Activated naive CD4-positive, alpha-beta T cell (primary cell): ENCODE measurements at places on chromosomes 7 and 10.

- no peak for DNase-seq
Measured at GRCh38 chr10:6009150-6009549, 31.8 kb upstream of the IL15RA start.

DNA sequence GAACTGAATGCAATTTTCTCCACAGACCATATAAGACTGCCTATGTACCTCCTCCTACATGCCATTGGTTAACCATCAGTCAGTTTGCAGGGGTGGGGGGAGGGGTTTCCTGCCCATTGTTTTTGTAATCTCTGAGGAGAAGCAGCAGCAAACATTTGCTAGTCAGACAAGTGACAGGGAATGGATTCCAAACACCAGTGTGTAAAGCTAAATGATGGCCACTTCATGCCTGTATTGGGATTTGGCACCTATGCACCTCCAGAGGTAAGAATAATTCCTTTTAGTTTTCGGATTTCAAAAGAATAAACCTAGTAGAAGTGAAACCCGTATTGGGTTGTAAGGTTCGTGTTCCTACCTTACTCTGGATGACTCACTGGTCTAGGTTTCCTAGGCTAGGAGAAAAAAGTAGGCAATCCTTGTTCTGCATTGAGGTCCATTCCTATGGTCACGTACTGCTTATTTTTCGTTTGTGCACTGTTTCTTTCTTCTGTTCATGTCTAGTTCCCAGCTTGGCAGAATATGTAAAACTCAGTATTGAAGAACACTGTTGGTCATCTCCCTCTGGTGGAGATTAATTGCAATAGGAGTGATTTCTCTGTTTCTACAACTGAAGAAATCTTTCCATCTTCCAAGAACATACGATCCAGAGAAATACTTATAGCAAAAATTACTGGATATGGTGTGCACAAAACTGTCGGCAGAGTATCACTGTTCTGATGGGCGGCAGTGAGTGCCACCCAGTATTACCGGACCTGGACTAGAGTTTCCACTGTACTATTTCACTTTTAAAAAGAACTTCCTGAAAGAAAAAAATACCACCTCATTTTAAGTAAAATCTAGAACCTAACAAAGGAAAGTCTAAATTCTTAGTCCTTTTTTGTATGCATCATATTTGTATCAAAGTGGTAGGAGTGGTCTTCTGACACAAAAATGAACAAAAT, at the start of gene AKR1C3:
TSS of gene AKR1C3 (plus strand) at position 150 of the 941 bp plus-strand sequence. CDS start at position 181, 31 bp downstream.
- peak; percentile 14 for DNase-seq

DNA sequence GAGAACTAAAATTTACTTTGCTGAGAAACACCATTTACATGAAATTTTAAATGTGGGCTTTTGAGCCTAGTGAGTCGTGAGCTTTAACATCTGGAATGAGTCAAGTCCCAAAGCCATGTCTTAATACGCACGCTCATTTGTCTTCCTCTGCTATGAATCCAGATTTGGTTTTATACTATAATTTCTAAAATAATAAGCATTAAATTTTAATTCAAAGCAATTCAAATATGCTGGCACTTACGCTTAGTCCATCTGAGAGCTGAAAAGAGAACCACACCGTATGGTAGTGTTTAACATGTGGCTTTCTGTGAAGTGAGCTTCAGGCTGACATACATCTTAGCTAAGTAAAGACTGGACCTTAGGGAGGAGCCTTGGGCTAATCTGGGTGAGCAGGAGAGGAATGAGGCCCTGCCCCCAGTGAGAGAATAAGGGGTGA, 52.2 kb downstream of the CUBN start:
- DNase-seq, result no peak

- no peak for DNase-seq
Measured at GRCh38 chr7:109235316-109235715, 665.6 kb downstream of the DNAJB9 start.

- DNase-seq, result no peak
Measured at GRCh38 chr10:57165671-57166070, 804.6 kb upstream of the ZWINT start.

- DNase-seq, result no peak
Measured at GRCh38 chr7:92421676-92422435, 25.4 kb upstream of the GATAD1 start.

DNA sequence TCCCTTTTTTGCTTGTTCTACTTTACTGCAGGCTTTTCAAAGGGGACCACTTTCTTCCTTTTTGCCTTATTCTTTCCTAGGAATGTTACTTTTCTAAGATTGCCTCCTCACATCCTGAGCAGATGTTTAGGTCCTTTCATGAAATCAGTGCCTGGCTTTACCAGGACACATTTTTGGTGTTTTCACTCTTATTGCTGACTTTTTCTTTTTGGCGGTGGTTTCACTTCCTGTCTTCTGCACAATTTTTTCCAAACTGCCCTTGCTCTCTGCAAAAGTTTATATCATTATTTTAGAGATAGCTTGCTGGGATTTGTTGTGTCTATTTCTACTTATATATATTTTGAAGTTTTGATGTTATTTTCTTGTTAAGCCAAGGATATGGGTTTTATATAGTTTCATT, 332.2 kb upstream of the MTPN start:
- no peak for DNase-seq

GRCh38 chr7:157841773-157842370, 505.1 kb downstream of the DNAJB6 start:
- DNase-seq, result no peak

DNA sequence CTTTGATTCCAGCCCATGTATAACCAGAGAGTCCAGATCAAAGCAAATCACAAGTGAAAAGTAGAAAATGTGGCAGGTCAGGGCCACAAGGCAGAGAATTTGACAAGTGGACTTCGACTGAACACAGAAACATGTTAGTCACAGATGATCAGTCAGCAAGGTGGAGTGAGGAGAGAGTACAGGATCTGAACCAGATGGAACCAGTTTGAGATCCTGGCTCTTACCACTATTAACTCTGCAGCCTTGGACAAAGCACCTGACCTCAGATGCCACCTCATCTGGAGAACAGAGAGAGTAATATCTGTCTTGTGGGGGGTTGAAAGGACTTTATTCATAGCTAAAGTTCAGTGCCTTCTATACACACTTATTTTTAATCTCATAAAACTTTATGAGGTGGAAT, 4.4 kb downstream of the MRLN start:
- no peak for DNase-seq

- DNase-seq, result no peak
Measured at GRCh38 chr10:52228556-52228955, 85.5 kb upstream of the DKK1 start.

DNA sequence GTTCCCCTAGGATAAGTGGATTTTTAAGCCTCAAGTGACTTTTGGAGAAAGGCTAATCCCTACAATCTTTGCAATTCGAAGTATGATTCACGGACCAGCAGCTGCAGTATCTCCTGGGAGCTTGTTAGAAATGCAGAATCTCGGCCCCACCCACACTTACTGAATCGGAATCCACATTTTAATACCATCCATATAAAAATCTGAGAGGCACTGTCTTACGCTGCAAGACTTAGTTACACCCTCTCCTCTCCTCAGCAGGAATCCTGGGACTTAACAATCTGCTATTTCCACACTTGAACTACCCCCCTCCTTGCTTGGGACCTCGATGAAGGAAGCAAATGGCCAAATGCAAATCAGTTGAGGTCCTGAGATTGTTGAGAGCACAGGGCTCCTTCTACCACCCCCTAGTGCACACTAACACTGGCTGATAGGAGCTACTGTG, 21.0 kb downstream of the ITPRIP start:
- no peak for DNase-seq

DNA sequence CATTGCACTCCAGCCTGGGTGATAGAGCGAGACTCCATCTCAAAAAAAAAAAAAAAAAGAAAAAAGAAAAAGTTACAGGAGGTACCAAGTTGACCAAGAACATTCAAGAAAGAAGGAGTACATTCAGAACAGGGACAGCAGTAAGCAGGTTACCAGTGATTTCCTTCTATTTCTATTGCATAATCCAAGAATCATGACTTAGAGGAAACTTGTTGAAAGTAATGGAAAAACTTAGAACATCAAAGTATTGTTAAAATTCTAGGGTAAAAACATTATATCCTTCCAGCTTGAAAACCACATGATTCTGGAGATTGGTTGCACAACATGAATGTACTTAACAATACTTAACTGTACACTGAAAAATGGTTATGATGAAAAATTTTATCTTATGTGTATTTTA, 25.2 kb downstream of the RAPGEF5 start:
- DNase-seq, result no peak

DNA sequence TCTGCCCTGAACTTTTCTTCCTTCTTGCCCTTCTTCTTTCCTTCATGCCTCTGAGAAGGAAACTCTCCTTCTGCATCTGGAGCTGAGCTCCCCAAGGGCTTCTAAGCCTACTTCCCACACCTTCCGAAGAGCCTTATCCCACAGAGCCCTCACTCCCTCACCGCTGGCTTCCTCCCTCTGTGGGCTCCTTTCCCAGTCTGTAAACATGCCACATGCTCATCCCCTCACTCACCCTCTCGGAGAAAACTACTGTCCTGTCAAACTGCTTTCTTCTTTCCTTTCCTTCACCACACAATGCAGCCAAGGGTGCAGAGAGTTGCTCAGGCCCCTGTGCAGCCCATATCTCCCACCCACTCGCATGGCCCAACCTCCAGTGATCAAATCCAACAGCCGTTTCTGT, 18.1 kb downstream of the ANKRD16 start:
- no peak for DNase-seq

- DNase-seq, result no peak
Measured at GRCh38 chr7:26388256-26388655, 96.6 kb downstream of the SNX10 start.

DNA sequence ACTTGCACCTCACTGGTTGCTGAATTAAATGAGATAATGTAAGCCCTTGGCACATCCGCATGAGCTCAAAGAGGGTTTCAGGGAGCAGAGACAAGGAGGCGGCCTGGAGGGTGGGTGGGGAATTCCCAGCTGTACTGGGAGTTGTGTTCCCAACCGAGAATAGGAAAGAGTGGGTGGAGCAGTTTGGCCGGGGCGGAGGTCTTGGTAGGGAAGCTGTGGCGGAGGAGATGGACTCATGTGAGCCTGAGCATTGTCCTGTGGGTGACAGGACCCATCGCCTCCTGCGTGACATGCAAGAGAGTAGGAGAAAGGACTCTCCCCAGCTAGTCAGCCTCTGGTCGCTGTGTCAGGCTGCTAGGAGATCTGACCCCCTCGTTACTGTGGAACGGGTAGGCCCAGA, 41.0 kb upstream of the SAMD8 start:
- DNase-seq, result no peak

- DNase-seq, result no peak
Measured at GRCh38 chr10:35347899-35348608, 11.7 kb downstream of the CCNY start.

DNA sequence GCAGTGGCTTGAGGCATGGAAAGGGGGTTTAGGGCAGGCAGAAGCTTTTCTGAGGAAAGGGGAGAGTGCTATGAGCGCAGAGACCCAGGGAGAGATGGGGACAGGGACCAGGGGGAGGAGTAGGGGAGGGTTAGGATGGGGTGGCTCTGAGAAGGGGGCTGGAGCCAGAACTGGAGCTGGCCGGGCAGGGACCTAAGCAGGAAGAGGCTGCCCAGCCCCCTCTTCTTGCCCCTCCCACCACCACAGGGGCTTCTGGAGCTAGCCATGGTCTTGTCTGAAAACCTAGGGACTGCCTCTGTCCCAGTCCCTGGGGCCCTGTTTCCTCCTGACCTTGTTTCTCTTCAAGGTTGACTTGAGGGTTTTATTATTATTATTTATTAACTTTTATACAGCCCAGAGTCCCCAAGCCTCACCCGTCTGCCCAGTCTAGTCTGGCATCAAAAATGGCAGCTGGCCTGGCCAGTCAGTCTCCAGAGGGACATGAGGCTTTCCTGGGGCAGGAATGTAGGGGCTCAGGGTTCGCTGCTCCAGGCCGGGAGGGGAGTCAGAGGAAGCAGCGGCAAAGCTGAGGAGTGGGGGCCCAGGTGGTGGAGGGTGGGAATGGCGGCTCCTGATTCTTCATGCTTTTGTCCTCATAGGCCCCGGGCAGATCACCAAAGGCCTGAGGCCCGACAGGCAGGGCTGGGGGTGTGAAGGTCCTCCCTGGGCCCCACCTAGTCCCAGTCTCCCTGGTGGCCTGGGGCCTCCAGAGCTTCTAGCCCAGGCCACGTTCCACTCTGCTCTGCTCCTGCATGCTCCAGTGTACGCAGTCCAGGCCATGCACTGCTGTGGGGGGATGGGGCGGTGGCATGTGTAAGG, 5.7 kb downstream of the TRIM8 start:
- DNase-seq, result no peak

GRCh38 chr10:35633006-35633980, 8.8 kb downstream of the FZD8 start:
- DNase-seq, result no peak

DNA sequence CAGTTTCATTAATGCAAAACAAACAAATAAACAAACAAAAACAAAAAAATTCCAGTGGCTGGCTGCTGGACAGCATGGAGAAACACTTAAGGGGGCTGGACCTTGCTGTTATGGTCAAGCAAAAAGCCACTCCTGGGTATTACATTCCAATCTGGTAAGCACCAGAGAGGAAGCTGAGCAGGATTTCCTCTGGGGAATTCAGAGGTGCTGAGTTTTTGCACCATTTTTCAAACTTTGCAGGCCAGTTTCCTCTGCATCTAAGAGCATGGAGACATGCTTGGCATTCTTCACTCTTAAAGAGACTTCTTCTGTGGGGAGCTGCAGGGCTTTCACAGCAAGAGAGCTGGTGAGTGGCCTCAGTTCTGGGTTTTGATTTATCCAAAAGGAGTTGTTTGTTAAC, 84.5 kb downstream of the FZD1 start:
- no peak for DNase-seq

- DNase-seq, result peak; percentile 40
Measured at GRCh38 chr10:47165711-47166404, 134.1 kb upstream of the GDF10 start.

DNA sequence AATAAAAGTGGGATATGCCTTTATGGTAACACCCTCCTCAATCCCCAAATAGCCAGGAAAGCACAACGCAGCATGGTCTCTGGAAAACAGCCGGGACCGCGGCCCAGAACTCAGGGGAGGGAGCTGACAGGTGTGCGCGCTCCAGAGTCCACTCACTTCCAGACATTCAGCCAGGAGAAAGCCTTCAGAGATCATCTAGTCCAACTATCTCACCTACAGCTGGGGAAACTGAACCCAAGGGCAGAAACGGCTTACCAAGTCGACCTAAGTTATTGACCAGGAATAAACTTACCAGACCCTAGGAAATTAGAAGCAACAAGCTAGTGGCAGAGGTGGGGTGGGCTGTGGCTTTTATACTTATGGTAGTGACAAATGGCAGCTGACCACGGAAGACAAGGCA, 16.4 kb downstream of the GSDME start:
- no peak for DNase-seq

DNA sequence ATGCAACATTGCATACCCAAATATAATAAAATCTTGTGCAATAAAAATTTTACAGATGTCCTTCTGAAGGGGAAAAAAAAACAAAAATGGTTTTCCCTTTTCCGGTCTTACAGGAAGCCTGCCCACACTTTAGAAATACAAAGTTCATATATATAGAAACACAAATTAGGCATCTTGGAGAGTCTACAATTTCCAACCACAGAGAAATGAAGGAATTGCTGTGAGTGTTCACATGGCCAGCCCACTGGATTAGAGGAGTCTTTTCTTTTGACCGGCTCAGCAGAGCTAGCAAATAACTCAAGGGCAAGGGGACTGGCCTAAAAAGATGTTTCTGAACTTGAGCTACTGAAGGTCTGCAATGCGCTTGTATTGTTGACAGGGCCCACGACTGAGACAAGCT, 92.4 kb downstream of the GLI3 start:
- DNase-seq, result no peak
